ENCODE measurements at places on chromosomes 7 and 10. TPM values are rescaled to one million over a fixed set of nuclear protein-coding genes. Genes with fewer than 3 reads are reported as not detected.

GRCh38 chr10:89280508-89280907, 21.3 kb upstream of the IFIT2 start:
- no peak for DNase-seq

The TIMM23 gene
- total RNA-seq, result 33.1 TPM

DNA sequence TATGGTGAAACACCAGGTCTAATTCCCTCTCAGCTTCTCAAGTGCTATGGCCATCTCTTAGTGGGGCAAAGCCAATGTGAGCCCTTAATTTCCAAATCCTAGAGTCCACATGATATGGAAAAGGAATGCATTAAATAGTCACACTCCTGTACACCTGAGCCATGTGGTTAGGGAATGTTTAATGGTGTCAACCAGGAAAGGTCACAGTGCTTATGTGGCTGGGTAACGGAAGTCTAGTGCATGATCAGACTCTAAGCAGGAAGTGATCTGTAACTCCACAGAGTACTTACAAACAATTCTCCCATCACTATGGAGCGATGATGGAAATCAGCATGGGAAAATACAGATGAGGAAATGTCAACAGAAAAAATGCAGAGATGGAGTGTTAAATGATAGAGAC, 148.8 kb downstream of the MAGI2 start:
- DNase-seq, result no peak

GRCh38 chr7:48347230-48347825, 176.1 kb downstream of the ABCA13 start:
- DNase-seq, result no peak

- no peak for DNase-seq
Measured at GRCh38 chr7:23955145-23955544, 245.1 kb downstream of the STK31 start.

GRCh38 chr7:25624833-25625232, 396.5 kb upstream of the NPVF start:
- peak; percentile 78 for DNase-seq

The AKR1D1 gene
- not detected for total RNA-seq

- DNase-seq, result no peak
Measured at GRCh38 chr7:6461946-6462550, 14.3 kb upstream of the DAGLB start.
